ENCODE measurements at places on chromosomes 2 and 18.

DNA sequence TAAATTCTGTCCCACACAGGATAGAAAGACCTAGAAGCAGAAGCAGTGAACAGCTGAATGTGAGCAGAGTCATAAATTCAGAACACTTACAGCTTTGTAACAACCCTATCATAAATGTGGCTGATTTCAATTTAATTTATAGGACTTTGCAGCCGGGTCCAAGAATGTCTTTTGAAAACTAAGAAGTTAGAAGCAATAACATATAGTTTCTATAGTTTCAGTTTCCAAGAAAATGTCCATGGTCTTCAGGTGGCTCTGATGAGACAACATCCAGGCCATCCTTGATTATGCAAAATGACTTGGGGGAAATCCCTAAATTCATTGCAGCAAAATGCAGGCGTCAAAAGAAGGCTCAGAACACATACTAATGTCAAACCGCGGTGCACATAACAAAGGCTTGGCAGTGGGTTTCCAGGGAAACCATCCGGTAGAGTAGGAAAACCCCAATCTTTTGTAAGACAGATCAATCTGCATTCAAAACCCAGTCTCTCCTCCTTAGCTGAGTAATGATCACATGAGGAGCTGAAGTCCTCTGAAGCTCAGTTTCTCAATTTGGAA is 442.2 kb upstream of the ID2 start:
- no peak for DNase-seq

- no peak for DNase-seq
Measured at GRCh38 chr18:49364821-49365220, 95.6 kb downstream of the DYM start.

DNA sequence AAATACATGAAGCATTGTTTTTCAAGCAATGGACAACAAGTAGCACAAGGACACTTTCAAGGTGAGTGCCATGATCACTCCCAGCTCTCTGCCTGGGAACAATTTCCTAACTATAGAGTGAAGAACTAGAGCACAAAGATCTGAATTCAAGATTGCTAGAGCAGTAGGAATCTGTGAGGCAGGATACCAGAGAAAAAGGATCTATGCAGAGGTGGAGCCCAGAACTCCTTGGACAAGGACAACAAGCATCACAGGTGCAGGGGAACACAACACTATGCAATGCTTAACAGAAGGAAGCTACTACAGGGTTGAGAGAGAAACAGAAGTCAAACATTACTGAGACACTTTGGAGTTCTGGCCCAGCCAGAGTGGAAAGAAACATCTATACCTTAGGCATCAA is 24.7 kb downstream of the ATL2 start:
- no peak for DNase-seq

- DNase-seq: no peak
Measured at GRCh38 chr2:201886504-201886903, 80.2 kb downstream of the CDK15 start.

DNA sequence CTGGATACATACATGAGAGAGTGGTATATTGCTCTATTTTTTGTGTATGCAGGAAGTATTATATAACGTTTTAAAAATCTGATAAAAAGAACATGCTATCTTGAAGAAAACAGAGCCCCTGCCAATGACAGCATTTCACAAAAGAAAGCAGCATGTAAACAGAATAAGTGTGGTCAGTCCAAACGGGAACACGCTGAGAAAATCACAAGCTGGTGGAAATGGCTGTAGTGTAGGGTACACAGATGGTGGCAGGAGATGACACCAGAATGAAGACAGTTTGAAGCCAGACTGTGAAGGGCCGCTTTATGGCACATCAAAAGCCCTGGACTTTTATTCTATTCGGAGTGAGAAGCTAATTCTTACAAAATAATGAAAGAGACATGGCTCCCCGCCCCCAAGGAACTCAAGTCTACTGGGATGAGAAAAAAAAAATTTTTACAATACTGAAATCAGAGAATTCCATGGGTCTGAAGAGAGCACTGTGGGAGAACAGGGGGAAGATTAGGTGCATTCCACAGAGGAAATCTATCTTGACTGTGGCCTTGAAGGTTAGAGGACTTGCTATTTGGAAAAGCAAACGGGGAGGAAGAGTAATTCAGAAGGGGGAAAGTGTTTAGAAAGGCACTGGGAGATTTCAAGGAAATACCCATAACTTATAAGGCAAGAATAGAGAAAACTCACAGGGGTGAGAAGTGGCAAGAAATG is 217.7 kb upstream of the SMAD7 start:
- no peak for DNase-seq

All from T-cell (primary cell).